ENCODE measurements at places on chromosomes 5 and 9. TPM values are rescaled to one million over a fixed set of nuclear protein-coding genes. Genes with fewer than 3 reads are reported as not detected.

Gene KLF4
- total RNA-seq, result 25.3 TPM

Gene AQP7
- total RNA-seq, result 0.64 TPM

Gene MRPS27
- 53.3 TPM for total RNA-seq

Gene KIAA0825
- total RNA-seq, result 0.50 TPM

Gene PTPRD
- 0.16 TPM for total RNA-seq

Gene ALDH1A1
- total RNA-seq, result 5,595 TPM

Gene DMRT3
- total RNA-seq, result not detected

Gene HSPB3
- total RNA-seq, result 0.26 TPM

Gene BHMT2
- not detected for total RNA-seq

Gene MFAP3
- total RNA-seq, result 35.5 TPM

Gene PRR16
- not detected for total RNA-seq

Gene OR1J2
- not detected for total RNA-seq

Gene LTC4S
- 0.32 TPM for total RNA-seq

Gene SEPTIN8
- 14.6 TPM for total RNA-seq

Gene RABEPK
- total RNA-seq, result 45.4 TPM

Gene PTGS1
- 1.4 TPM for total RNA-seq

Gene SHC3
- 0.32 TPM for total RNA-seq

Gene GDNF
- total RNA-seq, result not detected

Gene SEMA6A
- total RNA-seq, result 0.12 TPM

Gene PRUNE2
- 0.06 TPM for total RNA-seq

Gene CDKN2A
- total RNA-seq, result not detected

Gene LMX1B
- 1.3 TPM for total RNA-seq

Gene PCDHGA5
- 0.16 TPM for total RNA-seq

Gene CLK4
- 7.1 TPM for total RNA-seq

Gene SV2C
- total RNA-seq, result not detected

Gene CYLC2
- total RNA-seq, result not detected

Gene MCC
- 0.19 TPM for total RNA-seq

Gene TMEM203
- 44.9 TPM for total RNA-seq
